Dorsolateral prefrontal cortex (tissue), 122 donors: ENCODE measurements at places on chromosomes 1 and 21.

- DNase-seq, result no peak
Observed at GRCh38 chr1:54809496-54810074, 8.5 kb upstream of the TTC22 start.

GRCh38 chr1:175363031-175363430 lies 170.5 kb upstream of the KIAA0040 start:
- no peak for DNase-seq

DNA sequence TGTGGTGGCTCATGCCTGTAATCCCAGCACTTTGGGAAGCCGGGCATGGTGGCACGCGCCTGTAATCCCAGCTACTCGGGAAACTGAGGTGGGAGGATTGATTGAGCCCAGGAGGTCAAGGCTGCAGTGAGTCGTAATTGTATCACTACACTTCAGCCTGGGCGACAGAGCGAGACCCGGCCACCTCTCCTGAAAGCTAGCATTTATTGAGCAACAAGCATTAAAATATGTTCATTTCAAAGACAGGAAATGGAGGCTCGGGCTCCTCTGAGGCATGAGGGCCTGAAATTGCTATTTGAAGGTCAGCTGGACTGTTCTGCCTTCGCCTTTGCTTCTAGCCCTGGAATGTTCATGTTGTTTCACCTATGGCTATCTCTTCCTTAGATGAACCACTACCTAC lies 34.5 kb downstream of the SPATA21 start:
- DNase-seq, result no peak

DNA sequence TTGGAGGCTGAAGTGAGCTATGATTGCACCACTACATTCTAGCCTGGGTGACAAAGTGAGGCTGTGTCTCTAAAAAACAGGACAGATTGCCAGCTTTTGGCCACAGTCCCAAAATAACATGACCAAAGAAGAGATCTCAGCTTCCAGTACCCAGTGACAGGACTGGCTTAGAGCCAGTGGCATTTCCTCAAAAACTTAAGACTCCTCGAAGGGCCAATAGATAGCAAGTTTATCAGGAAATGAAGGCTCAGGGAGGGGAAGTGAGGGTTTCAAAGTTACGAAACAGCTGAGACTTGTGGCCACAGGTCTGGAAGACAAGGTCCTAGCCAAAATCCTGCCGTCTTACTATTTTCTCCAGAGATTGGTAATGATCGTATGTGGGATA lies 6.3 kb upstream of the TMEM39B start:
- no peak for DNase-seq

- peak; percentile 74 for DNase-seq
Observed at GRCh38 chr1:178037510-178038253, 56.2 kb upstream of the RASAL2 start.
